Activated CD8-positive, alpha-beta memory T cell treated with anti-CD3 and anti-CD28 coated beads for 4 hours (primary cell): ENCODE measurements at places on chromosomes 12 and 14.

DNA sequence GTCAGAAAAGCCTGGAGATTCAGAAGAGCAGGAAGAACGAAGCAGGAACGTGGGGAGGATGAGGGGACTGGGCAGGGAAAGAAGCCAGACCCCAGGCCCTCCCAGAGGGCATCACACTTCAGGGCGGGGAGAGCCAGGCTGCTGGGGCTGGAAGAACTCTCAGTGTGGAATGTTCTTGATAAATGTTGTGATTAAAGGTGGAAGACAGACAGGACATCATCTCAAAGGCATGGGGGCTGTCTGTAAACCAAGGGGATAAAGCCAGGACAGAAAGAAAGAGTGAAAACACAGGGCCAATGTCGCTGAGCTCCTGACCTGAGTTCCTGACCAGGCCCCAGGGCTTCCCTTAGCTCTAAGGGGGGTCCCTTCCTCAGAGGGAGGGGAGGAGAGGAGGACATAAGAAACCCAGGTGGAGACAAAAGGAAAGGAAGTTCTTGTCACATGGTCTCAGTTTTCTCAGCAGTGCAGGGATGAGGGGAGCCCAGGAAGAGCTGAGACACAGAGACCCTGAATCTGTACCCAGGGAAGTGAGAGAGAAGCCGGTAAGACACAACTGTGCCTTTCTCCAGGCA lies 56.3 kb downstream of the SETD3 start:
- no peak for DNase-seq

GRCh38 chr14:50040895-50041465 lies 75.4 kb downstream of the VCPKMT start:
- no peak for DNase-seq

- no peak for DNase-seq
Observed at GRCh38 chr12:88145567-88146505, 3.7 kb downstream of the TMTC3 start.

DNA sequence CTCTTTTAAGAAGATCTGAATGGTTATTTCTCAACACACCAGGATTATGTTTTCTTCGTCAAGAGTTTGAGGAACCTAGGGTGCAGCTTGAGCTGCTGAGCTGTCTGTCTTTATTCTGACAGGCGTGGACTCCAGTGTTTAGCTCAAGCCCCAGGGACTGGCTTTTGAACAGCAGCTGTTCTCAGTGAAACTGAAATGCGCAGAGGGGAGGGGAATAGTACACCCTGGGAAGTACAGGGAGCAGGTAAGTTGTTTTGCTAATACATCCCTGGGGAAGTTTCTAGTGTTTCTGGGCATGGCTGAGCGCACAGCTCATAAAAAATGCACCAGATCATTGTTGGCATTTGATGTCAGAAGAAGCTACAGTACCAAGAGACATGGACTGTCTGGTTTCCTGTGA lies 659.8 kb downstream of the DIO2 start:
- no peak for DNase-seq

DNA sequence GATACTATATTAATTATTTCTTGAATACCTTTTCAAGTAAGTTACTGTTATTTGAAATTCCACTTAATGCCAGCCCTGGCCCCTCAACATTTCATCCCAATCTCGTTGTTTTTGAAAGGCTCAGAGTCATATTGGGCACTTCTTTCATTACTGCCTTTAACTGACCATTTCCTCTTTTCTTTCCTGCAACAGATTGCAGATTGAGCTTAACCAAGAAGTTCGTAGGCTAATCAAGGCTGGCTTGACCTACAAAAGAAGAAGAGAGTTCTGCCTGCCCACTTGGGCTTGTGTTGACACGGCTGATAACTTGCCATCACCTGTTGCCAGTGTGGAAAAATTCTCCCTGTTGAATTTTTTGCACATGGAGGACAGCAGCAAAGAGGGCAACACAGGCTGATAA lies 91.0 kb downstream of the FLRT2 start:
- no peak for DNase-seq
